ENCODE measurements at places on chromosomes 2 and 18. TPM values are rescaled to one million over a fixed set of nuclear protein-coding genes. Genes with fewer than 3 reads are reported as not detected.
A peak's percentile ranks its signal among the peaks of the same experiment; 100 is the strongest.

The RTKN gene
- total RNA-seq = 94.0 TPM

The LRP2 gene
- 0.20 TPM for total RNA-seq

The ADD2 gene
- 0.15 TPM for total RNA-seq

The SDC1 gene
- total RNA-seq = 32.0 TPM

The HADHB gene
- 65.5 TPM for total RNA-seq

The NAGK gene
- 36.8 TPM for total RNA-seq

The PSMA8 gene
- total RNA-seq = not detected

The FAM237A gene
- not detected for total RNA-seq

GRCh38 chr2:99106913-99107312 is 34.6 kb upstream of the C2orf15 start:
- H3K4me3 ChIP-seq = no peak overlapping the region
- no peaks in the 10 kb centered on the region for H3K36me3 ChIP-seq
- no peak for DNase-seq
- no peaks in the 10 kb centered on the region for H3K27me3 ChIP-seq
- no peaks in the 10 kb centered on the region for H3K4me1 ChIP-seq

- no peaks in the 10 kb centered on the region for H3K27me3 ChIP-seq
- H3K4me1 ChIP-seq = no peaks in the 10 kb centered on the region
- no peaks in the 10 kb centered on the region for H3K36me3 ChIP-seq
- H3K27ac ChIP-seq = no peak overlapping the region
- no peak for DNase-seq
These were observed 31.5 kb downstream of the COA5 start for GRCh38 chr2:98576666-98577312.

DNA sequence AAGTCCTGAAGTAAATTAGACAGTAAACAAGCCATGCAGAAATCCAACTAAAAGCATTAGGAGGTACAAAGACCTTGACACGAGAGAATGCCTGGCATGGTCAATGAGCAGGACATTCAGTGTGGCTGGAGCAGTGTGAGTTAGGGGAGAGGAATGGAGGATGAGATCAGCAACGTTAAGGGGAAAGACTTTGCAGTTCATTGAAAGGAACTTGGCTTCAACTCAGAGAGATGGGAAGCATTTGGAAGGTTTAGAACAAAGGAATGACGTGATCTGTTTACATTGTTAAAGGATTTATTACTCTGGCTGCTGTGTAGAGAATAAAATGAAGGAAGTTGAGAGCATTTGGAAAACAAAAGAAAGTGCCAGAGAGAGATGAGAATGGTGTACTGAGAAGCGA is 621.3 kb downstream of the XIRP2 start:
- H3K36me3 ChIP-seq = no peaks in the 10 kb centered on the region
- H3K4me1 ChIP-seq = no peaks in the 10 kb centered on the region
- no peaks in the 10 kb centered on the region for H3K27me3 ChIP-seq
- DNase-seq = no peak
- no peak overlapping the region for H3K4me3 ChIP-seq
- no peak overlapping the region for H3K27ac ChIP-seq

- no peak overlapping the region for H3K27ac ChIP-seq
- no peaks in the 10 kb centered on the region for H3K27me3 ChIP-seq
- no peak for DNase-seq
- peaks cover 5% of the 10 kb centered on the region for H3K4me1 ChIP-seq
- H3K4me3 ChIP-seq = no peak overlapping the region
These were observed 89.5 kb downstream of the ZFP36L2 start for GRCh38 chr2:43136876-43137275.

DNA sequence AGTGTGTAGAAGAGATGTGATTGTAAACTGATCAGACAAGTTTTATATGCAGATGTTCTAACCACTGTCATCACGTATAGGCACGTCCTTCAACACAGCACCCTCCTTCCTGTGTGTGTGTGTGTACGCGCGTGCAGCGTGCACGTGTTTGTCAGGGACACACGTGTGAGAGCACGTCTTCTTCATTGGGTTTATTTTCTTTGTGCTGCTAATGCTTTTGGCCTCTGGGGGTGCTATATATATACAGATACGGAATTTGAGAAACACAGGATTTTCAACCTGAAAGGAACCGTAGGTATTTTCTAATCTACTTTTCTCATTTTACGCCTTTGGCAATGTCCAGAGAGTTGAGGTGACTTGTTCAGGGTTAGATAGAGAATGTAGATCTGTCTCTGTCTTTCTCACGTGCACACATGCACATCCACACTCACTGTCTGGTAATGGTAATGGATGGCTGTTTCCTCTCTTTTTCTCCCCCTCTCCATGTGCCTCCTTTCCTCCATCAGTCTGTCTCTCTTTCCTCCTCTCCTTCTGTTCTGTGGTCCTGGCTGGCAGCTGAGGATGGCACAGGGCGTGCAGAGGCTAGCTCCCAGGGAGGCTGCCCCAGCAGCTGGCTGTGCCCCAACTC is 13.4 kb upstream of the CELF4 start:
- H3K27ac ChIP-seq = no peak overlapping the region
- H3K4me3 ChIP-seq = no peak overlapping the region
- peak; percentile 51 for DNase-seq
- peaks cover 28% of the 10 kb centered on the region for H3K4me1 ChIP-seq

DNA sequence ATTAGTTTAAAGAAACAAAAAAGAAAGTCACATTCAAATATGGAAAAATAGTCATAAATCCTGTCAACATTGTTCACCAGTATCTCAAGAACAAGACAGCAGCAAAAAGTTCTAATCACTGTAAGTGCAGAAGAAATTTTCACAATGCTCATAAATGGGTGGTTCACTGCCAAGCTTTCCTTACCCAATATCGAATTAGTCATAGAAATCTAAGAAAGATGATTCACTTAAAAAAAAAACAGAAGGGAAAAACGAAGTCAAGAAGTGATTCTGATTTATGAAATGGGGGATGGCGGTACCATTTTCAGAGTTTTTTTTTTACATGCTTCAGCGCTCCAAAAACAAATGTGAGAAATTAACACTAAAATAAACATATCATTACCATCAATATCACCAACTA is 156.7 kb downstream of the EXOC6B start:
- no peak overlapping the region for H3K4me3 ChIP-seq
- no peaks in the 10 kb centered on the region for H3K36me3 ChIP-seq
- no peak overlapping the region for H3K27ac ChIP-seq
- H3K27me3 ChIP-seq = no peaks in the 10 kb centered on the region
- no peaks in the 10 kb centered on the region for H3K4me1 ChIP-seq

- H3K4me1 ChIP-seq = no peaks in the 10 kb centered on the region
- DNase-seq = no peak
- no peak overlapping the region for H3K27ac ChIP-seq
- no peaks in the 10 kb centered on the region for H3K36me3 ChIP-seq
These were observed 56.5 kb upstream of the RAPH1 start for GRCh38 chr2:203591642-203592041.

DNA sequence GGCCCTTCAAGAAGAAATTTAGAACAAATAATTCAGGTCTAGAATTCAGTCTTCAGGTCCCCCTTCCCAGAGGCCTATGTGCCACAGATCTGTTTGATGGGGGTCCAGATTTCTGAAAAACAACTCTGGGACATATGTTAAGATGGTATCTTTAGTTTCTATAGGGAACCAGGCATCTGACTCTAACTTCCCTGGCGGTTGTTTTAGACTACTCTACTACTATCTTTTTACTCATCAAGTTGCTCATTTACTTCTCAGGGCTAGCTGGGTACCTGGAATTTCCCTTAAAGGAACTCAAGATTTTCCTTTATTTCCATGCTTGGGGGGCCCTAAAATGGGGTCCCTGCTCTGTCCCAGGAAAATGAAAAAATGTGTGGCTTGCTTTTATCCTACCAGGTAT is 114.7 kb upstream of the RAB6C start:
- no peak for DNase-seq
- no peak overlapping the region for H3K4me3 ChIP-seq
- no peak overlapping the region for H3K27ac ChIP-seq
- H3K27me3 ChIP-seq = no peaks in the 10 kb centered on the region
- no peaks in the 10 kb centered on the region for H3K4me1 ChIP-seq
- no peaks in the 10 kb centered on the region for H3K36me3 ChIP-seq

DNA sequence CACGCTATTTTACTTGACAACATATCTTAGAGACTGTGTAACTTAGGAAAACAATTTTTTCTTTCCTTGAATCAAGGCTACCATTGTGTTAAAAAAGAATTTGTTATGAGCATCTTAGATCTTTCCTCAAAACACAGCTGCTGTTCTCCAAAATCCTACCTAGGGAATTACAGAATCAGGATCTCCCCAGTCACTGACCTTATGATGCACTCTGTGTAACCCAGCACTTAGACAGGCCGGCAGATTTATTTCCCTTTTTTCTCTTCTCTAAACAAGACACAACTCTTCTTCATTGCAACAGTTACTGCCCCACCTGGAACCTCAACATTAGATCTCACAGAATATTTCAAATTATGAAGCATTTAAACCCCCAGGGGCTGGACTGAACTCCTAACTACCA is 13.5 kb upstream of the C2orf15 start:
- H3K36me3 ChIP-seq = no peaks in the 10 kb centered on the region
- no peaks in the 10 kb centered on the region for H3K4me1 ChIP-seq
- no peaks in the 10 kb centered on the region for H3K27me3 ChIP-seq
- H3K27ac ChIP-seq = no peak overlapping the region
- no peak for DNase-seq

GRCh38 chr2:96857667-96858372 is at the start of gene ANKRD39:
ANKRD39 (minus strand) TSS chr2:96858016; CDS start chr2:96857987, 29 bp downstream.
- H3K27me3 ChIP-seq = no peaks in the 10 kb centered on the region
- peaks cover 9% of the 10 kb centered on the region for H3K4me1 ChIP-seq
- H3K36me3 ChIP-seq = peaks cover 17% of the 10 kb centered on the region
- peak; percentile 96 for DNase-seq

GRCh38 chr2:121746071-121746578 is 9.3 kb upstream of the TSN start:
- DNase-seq = no peak
- H3K4me3 ChIP-seq = no peak overlapping the region

- no peaks in the 10 kb centered on the region for H3K27me3 ChIP-seq
- H3K27ac ChIP-seq = no peak overlapping the region
- no peak overlapping the region for H3K4me3 ChIP-seq
- DNase-seq = no peak
- H3K4me1 ChIP-seq = no peaks in the 10 kb centered on the region
- H3K36me3 ChIP-seq = no peaks in the 10 kb centered on the region
These were observed 135.7 kb downstream of the NUP35 start for GRCh38 chr2:183259921-183260320.

GRCh38 chr2:99953750-99954149 is 188.6 kb downstream of the AFF3 start:
- no peak overlapping the region for H3K4me3 ChIP-seq
- DNase-seq = no peak
- no peaks in the 10 kb centered on the region for H3K36me3 ChIP-seq
- H3K27ac ChIP-seq = no peak overlapping the region
- peaks cover 28% of the 10 kb centered on the region for H3K27me3 ChIP-seq

DNA sequence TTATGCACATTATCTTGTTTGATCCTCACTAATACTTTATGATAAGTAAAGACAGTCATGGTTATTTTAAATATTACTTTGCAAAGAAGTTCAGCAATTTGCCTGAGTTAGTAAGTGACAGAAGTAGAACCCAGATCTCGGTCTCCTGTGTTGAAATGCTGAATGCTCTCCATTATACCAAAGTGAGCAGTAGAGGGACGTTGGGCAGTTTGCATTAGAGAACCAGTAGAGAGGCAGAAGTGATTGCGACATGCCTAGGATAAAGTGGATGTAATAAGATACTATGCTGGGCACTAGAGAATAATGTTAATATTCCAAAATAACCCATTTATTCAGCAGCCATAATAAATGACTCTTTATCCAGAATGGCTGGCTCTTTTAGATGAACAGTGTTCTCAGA is 201.0 kb downstream of the PMAIP1 start:
- no peaks in the 10 kb centered on the region for H3K4me1 ChIP-seq
- no peaks in the 10 kb centered on the region for H3K27me3 ChIP-seq
- H3K4me3 ChIP-seq = no peak overlapping the region

- peaks cover 33% of the 10 kb centered on the region for H3K36me3 ChIP-seq
- peak overlapping the region; percentile 38 for H3K27ac ChIP-seq
- no peak overlapping the region for H3K4me3 ChIP-seq
- H3K4me1 ChIP-seq = peaks cover 93% of the 10 kb centered on the region
- no peaks in the 10 kb centered on the region for H3K27me3 ChIP-seq
These were observed 6.6 kb downstream of the SOCS6 start for GRCh38 chr18:70295192-70296188.

GRCh38 chr2:120865656-120866055 is 130.0 kb downstream of the GLI2 start:
- H3K27me3 ChIP-seq = no peaks in the 10 kb centered on the region
- H3K36me3 ChIP-seq = no peaks in the 10 kb centered on the region
- no peak for DNase-seq
- H3K27ac ChIP-seq = no peak overlapping the region
- peaks cover 14% of the 10 kb centered on the region for H3K4me1 ChIP-seq

- no peaks in the 10 kb centered on the region for H3K27me3 ChIP-seq
- no peak overlapping the region for H3K27ac ChIP-seq
- H3K4me3 ChIP-seq = no peak overlapping the region
These were observed 287.7 kb downstream of the INSIG2 start for GRCh38 chr2:118375907-118376485.

DNA sequence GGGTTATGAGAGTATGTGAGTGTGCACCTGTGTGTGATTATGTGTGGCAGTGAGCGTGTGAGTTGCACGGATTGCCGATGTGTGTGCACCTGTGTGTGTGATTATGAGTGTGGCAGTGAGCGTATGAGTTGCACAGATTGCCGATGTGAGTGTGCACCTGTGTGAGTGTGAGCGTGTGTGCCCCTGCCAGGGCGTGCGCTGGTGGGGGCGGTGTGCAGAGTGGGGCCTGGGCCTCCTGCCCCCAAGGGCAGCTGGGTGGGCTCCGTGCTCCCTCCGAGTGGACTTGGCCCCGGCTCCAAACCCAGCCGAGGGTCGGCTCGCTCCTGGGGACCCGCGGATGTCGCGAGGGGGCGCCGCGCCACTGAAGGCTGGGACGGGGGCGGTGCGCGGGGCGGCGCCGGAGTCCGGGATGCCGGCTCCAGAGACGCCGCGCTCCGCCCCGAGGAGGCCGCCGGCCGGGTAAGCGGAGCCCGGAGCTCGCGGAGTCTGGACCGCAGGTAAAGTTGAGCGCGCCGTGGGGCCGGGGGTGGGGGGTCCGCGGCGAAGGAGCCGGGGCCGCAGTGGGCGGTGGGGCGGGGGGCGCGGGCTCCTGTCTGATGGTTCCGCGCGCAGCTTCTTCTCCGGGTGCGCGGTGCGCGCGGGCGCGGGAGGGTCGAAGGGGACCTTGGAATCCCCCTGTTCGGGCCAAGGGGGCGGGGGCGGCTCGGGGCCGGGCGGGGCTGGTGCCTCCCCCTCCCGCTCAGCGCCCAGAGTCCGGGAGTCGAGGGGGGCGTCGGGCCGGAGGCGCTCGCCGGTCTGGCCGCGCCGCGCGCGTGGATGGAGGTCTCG is at the start of gene KCNG2:
Gene KCNG2 (plus strand): TSS at position 421 of the 828 bp plus-strand sequence. CDS start 65,730 bp downstream, outside the sequence.
- DNase-seq = no peak
- H3K27ac ChIP-seq = no peak within 1 kb of the TSS
- H3K36me3 ChIP-seq = no peaks in the 10 kb centered on the region
- H3K27me3 ChIP-seq = no peaks in the 10 kb centered on the region
- no peak within 1 kb of the TSS for H3K4me3 ChIP-seq

GRCh38 chr18:7760967-7761948 is 194.1 kb downstream of the PTPRM start:
- no peak for DNase-seq
- no peaks in the 10 kb centered on the region for H3K4me1 ChIP-seq
- H3K27ac ChIP-seq = no peak overlapping the region
- no peaks in the 10 kb centered on the region for H3K36me3 ChIP-seq
